ENCODE measurements at places on chromosomes 11 and 22.

- no peak for DNase-seq
Observed at GRCh38 chr11:85109141-85109540, 518.0 kb downstream of the DLG2 start.

DNA sequence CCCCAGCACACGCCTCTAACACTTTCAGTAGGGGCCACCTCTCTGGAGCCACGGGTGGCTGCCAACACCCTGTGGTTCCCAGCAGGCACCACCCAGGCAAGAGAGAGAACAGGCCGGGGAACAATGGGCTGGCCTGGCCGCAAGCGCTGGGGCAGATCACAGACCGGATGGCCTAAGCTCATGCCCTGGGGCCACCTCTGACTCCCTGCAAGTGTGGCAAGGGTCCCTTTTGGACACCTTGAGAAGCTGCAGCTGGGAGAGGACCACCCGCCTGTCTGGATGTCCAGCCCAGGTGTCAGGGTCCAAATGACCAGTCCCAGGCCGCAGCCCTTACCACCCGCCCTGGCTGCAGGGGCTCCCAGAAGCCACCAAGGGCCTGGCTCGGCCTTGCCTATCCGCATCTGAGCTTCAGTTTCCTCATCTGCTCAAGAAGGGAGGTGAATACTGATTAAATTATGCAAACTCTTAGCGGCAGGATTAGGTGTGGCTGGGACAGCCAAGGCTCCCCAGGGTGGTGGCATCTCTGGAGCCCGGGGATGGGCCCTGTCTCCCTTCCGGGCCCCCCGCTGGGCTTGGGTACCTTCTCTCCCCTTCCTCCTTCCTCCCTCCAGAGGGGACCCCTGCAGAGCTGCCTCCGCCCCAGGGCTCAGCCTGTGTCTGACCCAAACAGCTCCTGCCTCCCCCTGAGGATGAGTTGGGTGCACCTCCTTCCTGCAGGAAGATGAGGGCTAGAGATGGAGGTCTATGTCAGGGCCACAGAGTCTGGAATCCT, 785 bp upstream of the SUSD2 start:
- no peak for DNase-seq

DNA sequence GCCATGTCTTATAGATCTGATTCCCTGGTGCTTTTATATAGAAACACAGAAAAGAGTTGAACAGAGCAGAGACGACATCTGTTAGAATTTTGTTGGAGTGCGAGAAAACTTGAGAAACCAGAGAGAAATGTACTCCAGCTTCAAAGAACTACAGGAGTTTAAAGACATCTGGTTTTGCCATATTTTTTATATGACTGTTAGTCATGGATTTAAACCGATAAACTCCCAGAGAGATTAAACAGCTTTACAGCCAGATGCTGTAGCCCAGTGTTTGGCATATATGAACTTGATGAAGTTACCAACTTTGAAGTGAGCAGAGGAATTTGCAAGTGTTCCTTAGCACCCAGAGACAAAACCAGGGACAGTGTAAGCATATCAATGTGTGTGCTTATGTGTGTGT, 1083.1 kb downstream of the LRRC4C start:
- DNase-seq: no peak

DNA sequence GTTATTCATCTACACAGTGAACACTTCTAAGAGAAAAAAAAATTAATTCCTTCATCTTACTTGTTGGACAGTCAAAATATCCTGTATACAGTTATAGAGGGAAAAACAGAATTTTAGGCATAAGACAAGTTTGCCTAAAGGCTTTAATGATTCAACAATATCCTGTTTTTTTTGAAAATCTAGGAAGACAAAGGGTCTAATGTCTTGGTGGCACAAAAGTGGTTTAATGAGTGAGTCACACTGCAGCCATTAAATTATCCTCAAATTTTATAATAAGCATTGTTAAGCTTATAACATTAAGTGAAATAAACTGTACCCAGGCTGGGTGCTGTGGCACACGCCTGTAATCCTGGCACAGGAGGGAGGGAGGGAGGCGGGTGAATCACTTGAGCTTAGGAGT, 72.9 kb downstream of the GAB2 start:
- no peak for DNase-seq

Data from activated CD4-positive, alpha-beta T cell treated with anti-CD3 and anti-CD28 coated beads for 1 hour (primary cell).